Activated CD8-positive, alpha-beta memory T cell treated with anti-CD3 and anti-CD28 coated beads, Interleukin-2, amount 10 ng/mL, durations not matched to agents 7 days and 5 days (primary cell): ENCODE measurements at places on chromosomes 5 and 9. TPM values are rescaled to one million over a fixed set of nuclear protein-coding genes. Genes with fewer than 3 reads are reported as not detected.

- no peak overlapping the region for H3K27ac ChIP-seq
- no peaks in the 10 kb centered on the region for H3K4me1 ChIP-seq
These were observed 808.0 kb downstream of the TLE1 start for GRCh38 chr9:80881320-80881719.

- no peaks in the 10 kb centered on the region for H3K27me3 ChIP-seq
- DNase-seq, result no peak
- no peak overlapping the region for H3K4me3 ChIP-seq
- peaks cover 8% of the 10 kb centered on the region for H3K4me1 ChIP-seq
These were observed 136.4 kb downstream of the ZSWIM6 start for GRCh38 chr5:61468483-61468865.

DNA sequence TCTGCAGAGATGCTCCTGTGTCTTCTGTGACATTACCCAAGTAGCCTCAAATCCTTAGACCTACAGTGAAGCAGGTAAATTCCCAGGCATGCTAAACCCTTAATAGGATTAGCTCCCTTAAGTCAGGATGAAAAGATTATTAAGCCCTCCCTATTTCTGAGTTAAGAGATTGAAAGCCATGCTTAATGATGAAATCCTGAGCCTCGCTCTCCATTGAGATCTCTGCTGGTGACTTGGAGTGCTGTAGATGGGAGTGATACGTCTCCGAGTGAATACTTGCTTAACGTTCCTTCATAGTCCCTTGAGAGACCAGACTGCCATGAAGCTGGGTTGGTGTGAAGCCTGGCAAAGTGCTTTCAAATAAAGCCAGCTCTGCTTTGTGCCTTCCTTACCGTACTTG, 34.2 kb downstream of the AOPEP start:
- no peak for DNase-seq
- no peak overlapping the region for H3K27ac ChIP-seq
- peaks cover 12% of the 10 kb centered on the region for H3K4me1 ChIP-seq
- no peaks in the 10 kb centered on the region for H3K27me3 ChIP-seq
- H3K36me3 ChIP-seq, result peaks cover 6% of the 10 kb centered on the region

DNA sequence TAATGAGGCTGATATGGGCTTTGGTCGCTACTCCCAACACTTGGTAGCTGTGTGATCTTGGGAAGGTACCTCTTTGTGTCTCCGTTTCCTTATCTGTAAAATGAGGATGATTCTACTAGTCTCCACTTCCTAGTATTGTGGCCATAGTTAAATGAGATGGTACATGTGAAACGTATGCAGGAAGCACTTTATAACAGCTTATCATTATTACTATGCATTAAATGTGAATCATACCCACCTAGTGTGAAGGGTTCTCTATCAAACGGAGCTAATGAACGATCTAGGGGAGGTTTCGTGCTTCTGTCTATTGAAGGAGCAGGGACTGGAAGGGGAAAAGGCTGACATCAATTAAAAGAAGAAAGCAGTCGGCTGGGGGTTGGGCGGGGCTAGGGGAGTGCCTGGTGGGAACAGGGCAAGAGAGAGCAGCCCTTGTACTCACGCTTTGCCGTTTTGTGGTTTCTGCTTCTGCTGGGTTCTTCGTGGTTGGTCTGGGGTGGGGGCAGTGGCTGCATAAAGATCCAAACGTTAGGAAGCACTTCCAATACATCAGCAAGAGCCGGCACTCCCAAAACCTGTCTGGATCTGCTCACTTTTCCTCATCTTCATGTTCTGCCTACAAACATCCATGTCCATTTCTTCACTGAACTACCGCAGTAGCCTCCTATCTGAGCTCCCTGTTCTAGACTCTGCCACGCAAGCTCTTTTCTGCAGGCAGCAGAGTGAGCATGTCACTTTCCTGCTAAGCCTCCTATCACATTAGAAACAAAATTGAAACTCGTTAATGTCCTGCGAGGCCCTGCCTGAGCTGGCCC, 30.8 kb downstream of the LCP2 start:
- H3K4me3 ChIP-seq, result peak overlapping the region; percentile 61
- H3K27me3 ChIP-seq, result no peaks in the 10 kb centered on the region
- peak overlapping the region; percentile 87 for H3K27ac ChIP-seq
- peak; percentile 76 for DNase-seq
- H3K36me3 ChIP-seq, result peaks cover 91% of the 10 kb centered on the region
- peaks cover 97% of the 10 kb centered on the region for H3K4me1 ChIP-seq

DNA sequence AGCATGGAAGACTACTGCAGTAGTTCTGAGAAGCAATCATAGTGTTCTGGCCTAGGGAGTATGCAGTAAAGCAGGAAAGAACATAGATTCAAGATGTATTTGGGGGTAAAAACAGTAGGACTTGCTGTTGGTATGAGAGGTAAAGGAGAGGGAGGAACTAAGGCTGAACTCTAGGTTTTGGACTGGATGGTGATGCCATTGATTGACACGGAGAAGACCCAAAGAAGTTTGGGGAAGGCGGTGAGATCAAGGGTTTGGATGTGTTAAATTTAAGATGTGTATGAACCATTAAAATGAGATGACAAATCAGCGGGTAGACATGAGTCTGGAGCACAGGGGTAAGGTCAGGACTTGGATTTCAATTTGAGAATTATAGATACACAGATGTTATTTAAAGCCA, 2.0 kb upstream of the CDC37L1 start:
- no peaks in the 10 kb centered on the region for H3K27me3 ChIP-seq
- no peak for DNase-seq

SPINK1 gene
- total RNA-seq, result not detected

FGF18 gene
- not detected for total RNA-seq

FNIP1 gene
- total RNA-seq, result 30.3 TPM
